Left ventricle myocardium inferior (tissue), 1 donor: ENCODE measurements at places on chromosomes 7 and 10.

- DNase-seq: no peak
Observed at GRCh38 chr7:30910411-30911073, 1.1 kb upstream of the AQP1 start.

GRCh38 chr7:71251706-71252105 is 119.8 kb downstream of the GALNT17 start:
- DNase-seq: no peak

- no peak for DNase-seq
Observed at GRCh38 chr10:61148451-61148850, 204.5 kb upstream of the RHOBTB1 start.

DNA sequence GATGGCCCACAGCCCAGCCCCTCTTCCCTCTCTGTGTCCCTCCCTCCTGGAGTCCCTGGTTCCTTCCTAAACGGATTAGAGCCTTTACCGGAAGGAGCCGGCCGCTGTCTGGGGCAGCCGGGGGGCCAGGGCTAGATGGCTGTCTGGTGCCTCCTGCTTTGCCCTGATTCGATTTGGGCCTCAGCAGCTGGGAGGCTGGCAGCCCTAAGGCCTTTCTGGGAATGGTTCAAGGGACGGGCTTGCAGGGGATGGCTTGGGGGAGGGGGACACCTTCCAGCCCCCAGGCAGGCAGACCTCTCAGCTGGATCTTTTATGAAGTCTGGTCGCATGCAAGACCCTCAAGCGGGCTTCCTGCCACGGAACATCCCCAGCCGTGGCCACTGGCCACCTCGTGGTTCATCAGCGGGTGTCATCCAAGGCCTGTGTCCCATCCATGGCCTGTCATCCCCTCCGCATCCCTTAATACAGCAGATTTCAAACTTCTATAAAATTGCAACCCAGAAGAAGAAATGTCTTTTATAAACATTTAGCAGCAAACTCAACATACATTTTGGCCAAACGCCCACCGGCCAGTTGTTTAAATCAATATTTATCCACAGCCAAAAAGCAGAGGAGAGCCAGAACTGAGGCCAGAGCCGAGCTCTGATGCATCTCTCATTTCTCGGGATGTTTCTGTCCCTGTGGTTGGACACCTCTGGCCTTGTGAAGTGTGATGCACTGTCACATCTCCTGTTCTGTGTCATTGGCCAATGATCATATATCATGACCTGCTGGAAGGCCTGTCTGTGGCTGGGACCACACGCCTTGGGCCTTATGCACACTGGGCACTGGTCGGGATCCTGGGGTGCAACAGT is 52.0 kb downstream of the GTF2IRD1 start:
- DNase-seq: no peak

- no peak for DNase-seq
Observed at GRCh38 chr7:33692956-33693355, 212.4 kb upstream of the BMPER start.

DNA sequence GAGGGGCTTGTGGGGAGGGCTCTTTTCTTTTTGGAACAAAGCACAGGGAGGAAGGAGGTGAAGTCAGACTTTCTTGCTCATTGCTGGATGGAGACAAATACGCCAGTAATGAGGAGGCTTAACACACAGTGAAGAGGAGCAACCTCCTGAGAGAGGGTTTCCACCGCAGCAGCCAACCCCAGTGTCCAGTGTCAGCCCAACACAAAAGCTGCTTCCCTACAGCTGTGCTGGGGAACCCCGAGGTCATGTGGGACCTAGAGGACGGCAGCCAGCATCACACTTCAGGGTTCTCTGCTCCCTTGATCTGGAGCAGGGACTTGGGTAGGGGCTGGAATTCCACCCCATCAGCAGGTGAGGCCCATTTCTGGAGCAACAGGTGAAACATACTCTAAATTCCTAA is 7.7 kb downstream of the BLNK start:
- DNase-seq: no peak

GRCh38 chr10:112739592-112740353 is 210.3 kb upstream of the TCF7L2 start:
- DNase-seq: no peak

GRCh38 chr7:51629206-51629605 is 312.6 kb upstream of the COBL start:
- no peak for DNase-seq

- DNase-seq: no peak
Observed at GRCh38 chr7:114334989-114335388, 79.6 kb upstream of the FOXP2 start.

- DNase-seq: no peak
Observed at GRCh38 chr7:155020996-155021395, 18.1 kb upstream of the PAXIP1 start.

- DNase-seq: no peak
Observed at GRCh38 chr7:40490603-40490924, 355.8 kb downstream of the SUGCT start.

- DNase-seq: no peak
Observed at GRCh38 chr7:130923365-130923764, 189.4 kb upstream of the KLF14 start.

GRCh38 chr7:4136501-4137110 is 545.5 kb upstream of the FOXK1 start:
- no peak for DNase-seq

GRCh38 chr7:38280000-38280399 is 6.6 kb upstream of the TARP start:
- no peak for DNase-seq

DNA sequence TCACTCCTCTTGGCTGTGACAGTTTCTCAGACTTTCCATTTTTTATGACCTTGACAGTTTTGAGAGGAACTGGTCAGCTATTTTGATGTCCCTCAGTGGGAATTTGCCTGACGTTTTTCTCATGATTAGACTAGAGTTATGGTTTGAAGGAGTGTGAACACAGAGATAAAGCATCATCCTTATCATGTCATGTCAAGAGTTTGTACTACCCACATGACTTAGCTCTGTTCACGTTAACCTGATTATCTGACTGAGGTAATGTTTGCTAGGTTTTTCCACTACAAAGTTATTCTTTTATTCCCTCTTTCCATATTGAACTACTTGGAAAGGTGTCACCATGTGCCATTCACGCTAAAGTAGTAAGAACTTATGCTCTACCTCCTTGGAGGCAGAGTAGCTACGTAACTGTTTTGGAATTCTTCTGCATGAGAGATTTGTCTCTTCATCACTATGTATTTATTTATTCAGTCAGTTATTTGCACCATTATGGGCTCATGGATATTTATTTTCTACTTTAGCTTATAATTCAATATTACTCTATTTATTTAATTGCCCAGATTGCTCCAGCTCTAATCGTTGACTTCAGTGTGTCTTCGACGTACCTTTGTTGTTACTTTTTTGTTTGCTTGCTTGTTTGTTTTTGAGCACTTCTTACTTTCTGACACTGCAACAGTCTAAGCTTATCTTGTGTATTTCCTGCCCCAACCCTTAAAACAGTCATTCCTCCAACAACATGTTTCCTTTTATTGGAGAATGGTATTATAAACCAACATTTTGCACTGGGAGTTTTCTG is 50.4 kb downstream of the CPED1 start:
- DNase-seq: no peak

DNA sequence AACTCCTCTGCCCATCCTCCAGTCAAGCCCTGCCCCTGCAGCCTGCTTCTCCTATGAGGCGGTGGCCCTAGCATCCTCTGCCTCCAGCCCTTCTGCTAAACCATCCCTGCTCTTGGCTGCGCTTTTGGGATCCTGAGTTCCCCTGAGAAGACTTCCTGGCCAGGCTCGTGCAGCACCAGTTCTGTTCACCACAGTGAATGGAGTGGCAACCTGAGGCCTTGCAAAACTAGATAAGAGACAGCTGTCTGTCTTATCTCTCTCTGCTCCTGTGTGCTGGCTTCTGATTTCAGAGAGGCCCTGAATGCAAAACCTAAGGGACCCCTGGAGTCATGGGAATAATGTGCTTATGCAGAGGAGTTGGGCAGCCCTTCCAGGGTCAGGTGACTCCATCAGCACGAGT is 119.2 kb downstream of the TMEM178B start:
- DNase-seq: no peak

- DNase-seq: no peak
Observed at GRCh38 chr7:55533729-55534080, 38.6 kb downstream of the VOPP1 start.

DNA sequence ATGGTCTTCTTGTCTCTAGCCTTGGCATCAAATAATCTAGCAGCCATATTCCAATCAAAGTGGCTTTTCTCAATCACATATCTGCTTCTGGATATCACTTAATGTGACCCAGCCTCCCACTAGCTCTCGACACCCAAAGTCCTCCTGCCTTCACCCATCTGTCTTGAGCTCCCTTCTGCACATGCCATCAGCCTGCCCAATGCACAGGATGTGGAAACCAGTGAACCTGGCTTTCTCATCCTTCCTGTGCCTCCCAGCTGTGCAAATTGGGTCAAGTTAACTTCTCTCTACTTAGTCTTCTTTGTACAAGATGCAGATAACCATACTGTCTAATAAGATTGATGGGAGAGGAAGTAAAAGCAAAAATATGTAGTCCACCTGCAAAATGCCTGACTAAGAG is 257.9 kb upstream of the PITRM1 start:
- no peak for DNase-seq

- DNase-seq: no peak
Observed at GRCh38 chr10:20473023-20473760, 423.9 kb downstream of the NEBL start.

- no peak for DNase-seq
Observed at GRCh38 chr10:6070660-6071059, 8.5 kb upstream of the IL2RA start.

DNA sequence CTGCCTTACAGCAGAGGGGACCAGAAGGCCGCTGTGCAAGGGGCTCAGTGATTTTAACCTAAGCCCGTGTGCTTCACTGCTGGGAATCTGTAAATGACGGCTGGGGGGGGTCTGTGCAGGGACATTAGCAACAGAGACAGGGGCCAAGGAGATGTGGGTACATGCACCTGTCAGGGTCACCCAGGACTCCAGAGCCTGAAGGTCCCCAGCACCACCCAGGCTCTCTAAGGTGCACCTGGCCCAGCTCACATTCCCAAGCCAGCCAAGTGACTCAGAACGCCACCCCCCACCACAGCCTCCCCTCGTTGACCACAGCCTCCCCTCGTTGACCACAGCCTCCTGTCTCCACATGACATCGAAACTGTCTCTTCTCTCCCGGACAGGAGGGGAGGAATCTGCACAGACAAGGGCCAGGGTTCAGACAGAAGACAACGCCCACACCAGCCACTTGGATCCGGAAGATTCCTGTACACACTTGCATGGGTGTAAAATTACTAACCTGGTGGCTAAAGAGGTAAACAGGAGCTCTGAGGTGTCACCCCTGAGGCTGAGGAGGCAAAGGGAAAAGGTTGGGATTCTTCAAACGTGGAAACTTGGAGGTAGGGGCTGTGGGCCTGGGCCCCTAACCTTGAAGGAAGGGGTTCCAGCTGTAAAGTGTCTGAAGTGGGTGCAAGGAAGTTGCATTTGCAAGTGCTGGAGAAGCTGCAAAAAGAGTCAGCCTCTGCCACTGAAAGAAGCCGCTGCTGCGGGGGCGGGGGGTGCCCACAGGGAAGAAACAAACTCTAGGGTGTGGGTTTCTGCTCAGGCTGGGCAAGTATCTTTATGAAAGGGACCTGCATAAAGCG is 27.0 kb downstream of the CALML3 start:
- peak; percentile 3 for DNase-seq

- no peak for DNase-seq
Observed at GRCh38 chr7:138519061-138519798, 59.2 kb downstream of the TRIM24 start.

- DNase-seq: no peak
Observed at GRCh38 chr7:134481167-134481566, 22.3 kb upstream of the AKR1B1 start.

DNA sequence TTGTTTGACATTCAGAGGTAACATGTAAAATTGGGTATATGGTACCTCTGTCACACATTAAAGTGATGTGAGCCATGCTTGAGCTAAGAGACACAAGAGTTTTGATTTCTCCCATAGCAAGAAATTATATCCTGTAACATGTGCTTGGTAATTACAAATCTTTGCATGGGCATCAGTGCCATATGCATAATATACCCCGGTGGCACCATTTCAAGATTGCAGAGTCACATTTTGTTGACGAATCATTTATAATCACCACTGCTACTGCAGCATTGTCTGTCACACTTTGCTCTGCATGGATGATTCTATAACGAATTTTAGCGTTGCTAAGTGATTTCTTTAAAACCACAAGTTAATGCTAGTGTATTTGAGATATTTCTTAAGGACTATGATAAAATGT is 443.7 kb upstream of the LRRN3 start:
- DNase-seq: no peak

DNA sequence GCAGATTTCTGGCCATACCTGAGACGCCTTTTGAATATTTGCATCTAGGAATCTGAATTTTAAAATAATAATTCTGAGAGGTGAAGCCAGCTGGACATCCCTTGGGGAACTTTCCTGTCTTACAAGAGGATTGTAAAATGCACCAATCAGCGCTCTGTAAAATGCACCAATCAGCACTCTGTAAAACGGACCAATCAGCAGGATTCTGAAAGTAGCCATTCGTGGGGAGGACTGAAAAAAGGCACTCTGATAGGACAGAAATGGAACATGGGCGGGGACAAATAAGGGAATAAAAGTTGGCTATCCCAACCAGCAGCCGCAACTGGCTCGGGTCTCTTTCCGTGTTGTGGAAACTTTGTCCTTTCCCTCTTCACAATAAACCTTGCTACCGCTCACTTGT is 9.9 kb downstream of the PPIF start:
- DNase-seq: no peak

- DNase-seq: no peak
Observed at GRCh38 chr7:151089893-151090730, 3.8 kb downstream of the AGAP3 start.

DNA sequence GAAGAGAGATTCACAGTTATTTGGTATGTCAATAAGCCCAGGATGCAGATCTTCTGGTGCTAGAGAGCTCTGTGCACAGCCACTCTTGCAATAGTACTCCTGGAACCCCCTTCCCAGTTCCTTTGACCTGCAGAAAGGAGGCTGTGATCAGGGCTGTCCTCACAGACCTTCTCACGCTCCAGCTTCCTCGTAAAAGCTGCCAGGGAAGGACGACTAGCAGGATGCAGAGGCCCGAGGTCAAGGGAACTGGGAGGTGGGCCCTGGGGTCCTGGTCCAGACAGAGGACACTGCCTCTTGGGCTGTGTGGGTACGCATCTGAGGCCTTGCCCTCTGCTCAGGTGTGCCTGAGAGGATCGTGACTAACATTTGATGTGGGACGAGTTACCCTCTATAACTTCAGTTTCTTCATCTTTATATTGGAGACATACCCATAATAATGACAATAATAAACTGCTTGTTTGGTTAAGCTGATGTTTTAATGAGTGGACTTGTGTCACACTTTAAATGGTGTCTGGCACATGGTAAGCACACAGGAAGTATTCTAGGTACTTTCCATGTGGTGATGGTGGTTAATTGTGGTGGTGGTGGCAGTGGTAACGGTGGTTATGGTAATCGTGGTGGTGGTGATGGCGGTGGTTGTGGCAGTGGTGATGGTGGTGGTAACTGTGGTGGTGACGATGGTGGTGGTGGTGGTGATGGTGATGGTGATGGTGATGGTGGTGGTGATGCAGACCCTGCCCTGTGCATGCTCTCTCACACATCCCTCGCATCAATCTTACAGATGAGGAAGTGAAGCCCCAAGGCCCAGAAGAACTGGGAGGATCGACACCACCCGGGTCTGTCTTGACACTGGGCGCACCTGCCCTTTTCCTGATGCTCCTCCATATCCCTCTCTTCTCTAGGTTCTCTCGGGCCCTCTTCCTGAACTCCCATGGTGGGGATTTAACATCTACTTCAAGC is 235.2 kb upstream of the GRB10 start:
- no peak for DNase-seq
